Renal cortical epithelial cell (primary cell): ENCODE measurements at places on chromosomes 7 and 10.
A peak's percentile ranks its signal among the peaks of the same experiment; 100 is the strongest.

- no peak for DNase-seq
These were observed 15.6 kb downstream of the MBL2 start for GRCh38 chr10:52756966-52757365.

DNA sequence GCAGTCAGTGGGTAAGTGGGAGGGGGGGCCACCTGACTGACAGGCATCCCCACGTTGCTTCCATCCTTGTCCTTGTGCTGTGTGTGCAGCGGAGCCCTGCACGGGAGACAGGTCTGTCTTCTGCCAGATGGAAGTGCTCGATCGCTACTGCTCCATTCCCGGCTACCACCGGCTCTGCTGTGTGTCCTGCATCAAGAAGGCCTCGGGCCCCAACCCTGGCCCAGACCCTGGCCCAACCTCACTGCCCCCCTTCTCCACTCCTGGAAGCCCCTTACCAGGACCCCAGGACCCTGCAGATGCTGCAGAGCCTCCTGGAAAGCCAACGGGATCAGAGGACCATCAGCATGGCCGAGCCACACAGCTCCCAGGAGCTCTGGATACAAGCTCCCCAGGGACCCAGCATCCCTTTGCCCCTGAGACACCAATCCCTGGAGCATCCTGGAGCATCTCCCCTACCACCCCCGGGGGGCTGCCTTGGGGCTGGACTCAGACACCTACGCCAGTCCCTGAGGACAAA is 24.8 kb downstream of the TBATA start:
- DNase-seq: no peak

DNA sequence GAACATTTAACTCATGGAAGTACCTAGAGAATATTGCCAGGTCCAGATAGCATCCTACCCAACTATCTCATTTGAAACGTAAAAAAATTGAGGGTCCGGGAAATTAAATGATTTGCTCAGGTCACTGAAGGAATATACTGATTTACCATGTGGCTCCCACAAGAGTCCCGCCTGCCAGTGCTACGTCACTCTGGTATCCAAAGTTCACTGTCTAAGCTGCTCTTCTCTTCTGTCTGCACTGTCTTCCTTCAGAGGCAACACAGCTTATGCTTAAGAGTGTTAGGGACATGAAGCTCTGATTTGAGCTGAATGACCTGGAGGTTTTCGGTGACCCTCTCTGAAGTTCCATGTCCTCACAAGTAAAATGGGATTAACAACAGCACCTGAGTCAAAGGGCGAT is 114.6 kb downstream of the PDE1C start:
- no peak for DNase-seq

- no peak for DNase-seq
These were observed 547.4 kb downstream of the ZWINT start for GRCh38 chr10:55813451-55814170.

- no peak for DNase-seq
These were observed 384.1 kb upstream of the COBL start for GRCh38 chr7:51700593-51701215.

GRCh38 chr10:35720366-35720765 is 78.3 kb upstream of the FZD8 start:
- no peak for DNase-seq

DNA sequence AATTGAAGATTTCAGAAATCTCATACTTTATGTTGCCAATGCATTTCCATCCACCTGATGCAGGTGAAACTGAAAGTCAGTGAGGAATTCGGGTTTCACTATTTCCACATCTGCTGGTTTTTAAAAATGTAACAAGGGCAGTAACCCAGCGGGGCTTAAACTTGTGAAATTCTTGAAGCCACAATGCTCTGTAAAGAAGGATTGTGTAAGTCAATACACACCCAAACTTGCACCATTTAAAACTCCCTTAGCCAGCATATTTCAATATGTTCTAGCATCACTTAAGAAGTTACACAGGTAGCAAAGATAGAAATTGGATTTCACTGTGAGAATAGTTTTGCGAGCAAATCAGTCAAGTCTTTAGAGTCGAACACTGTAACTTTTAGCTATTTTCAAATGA is 386.1 kb downstream of the PLXDC2 start:
- DNase-seq: peak; percentile 12

DNA sequence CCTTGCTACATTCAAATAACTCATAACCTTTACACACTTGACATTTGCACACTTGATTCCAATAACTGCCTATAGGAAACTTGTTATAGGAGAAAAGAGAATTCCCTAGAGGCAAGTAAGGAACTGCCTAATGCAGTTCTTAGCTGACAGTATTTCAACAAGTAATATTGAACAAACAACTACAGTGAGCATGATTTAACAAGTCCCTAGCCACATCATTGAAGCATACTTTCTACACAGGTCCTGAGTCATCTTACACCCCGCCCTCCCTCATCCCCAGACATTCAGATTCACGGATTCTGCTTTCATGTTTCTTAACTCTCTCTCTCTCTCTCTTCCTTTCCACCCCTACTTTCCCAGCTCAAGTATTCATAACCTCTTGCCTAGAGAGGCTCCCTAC is 153.5 kb downstream of the LSM5 start:
- no peak for DNase-seq

DNA sequence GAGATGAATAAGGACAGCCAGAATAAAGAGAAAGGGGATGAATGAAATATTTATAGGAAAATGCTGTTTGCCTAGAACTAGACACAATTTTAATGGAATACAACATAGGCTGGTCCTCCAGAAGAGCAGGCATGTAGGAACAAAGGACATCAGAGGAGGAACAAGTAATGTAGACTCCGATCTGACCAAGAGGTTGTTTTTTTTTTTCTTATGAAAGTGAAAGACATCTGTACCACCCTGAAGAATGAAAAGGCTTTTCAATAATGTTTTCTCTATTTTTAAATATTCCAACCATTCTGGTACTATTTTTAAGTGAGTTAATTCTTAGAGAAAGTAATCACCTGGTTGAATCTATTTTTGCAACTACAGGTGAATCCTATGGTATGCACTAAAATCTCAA is 136.9 kb upstream of the PTN start:
- no peak for DNase-seq

DNA sequence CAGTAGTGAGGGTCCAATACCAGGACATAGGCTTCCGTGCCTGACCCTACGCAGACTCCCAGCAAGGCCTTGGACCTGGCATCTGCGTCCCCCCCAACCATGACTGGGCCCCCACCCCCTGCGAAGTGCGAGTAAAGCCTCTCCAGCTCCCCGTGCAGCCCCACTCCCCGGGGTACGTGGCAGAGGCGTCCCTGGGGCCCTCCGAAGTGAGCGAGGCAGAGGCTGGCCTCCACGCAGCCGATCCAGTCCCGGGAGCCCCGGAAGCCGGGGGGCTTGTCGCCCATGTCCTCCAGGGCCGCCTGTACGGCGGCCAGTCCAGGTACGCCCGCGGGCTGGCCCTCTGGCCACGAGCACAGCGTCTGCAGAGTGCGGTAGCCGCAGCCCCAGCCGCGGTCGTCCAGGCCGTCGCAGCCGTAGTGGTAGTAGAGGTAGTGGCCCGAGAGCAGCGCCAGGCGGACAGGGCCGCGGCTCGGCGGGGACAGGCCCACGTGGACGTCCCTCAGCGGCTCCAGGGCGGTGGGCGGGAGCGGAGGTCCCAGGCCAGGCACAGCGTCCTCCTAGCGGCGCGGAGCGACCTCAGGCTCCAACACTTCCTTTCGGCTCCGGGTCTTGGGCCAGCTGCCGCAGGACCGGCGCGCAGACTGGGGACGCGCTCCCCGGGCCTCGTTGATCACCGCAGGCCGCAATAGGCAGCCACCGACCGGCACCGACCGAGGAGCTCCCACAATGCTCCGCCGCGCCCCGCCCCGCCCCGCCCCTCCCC is at the start of gene UFSP1:
UFSP1 (minus strand) TSS at position 728 of the 763 bp plus-strand sequence; CDS start at position 284, 444 bp downstream.
- DNase-seq: no peak

DNA sequence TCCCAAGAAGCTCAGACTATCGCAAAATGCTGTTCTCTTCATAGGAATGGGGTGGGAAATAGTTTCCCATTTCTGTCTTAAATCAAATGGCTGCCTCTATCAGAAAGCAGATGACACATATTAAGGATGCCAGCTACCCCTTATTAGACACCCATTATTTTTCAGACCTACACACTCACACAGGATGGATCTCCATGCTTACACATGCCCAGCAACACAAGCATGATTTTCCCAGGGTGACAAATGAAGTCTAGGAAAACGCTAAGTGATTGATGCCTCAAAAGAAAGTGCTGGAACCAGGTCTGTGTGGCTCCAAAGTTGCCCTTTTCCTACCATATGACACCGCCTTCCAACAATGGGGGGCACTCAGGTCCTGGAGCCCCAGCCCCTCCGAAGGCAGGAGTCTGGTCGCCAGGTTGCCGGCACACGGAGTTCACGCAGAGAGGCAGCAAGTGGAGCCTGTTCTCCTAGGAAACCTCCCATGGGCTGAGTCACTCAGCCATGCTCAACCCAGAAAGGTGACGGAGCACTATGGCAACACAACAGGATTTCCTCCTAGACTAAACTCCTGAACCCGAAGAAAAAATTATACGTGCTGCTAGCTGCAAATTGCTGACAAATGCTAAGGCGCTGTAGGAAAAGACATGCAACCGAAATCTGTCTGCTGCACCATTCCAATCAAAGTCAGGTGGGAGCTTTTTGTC is 19.8 kb downstream of the VOPP1 start:
- DNase-seq: peak; percentile 93

GRCh38 chr10:48613016-48613415 is 8.1 kb upstream of the ARHGAP22 start:
- no peak for DNase-seq
